NCI-H1105 (cell line): ENCODE measurements at places on chromosomes 7 and 10.
A peak's percentile ranks its signal among the peaks of the same experiment; 100 is the strongest.

GRCh38 chr7:88480896-88481295, 174.2 kb upstream of the STEAP4 start:
- DNase-seq, result peak; percentile 13

GRCh38 chr10:131549116-131549515, 237.6 kb upstream of the TCERG1L start:
- DNase-seq, result no peak

GRCh38 chr10:1577373-1577770, 160.0 kb downstream of the ADARB2 start:
- DNase-seq, result no peak

- no peak for DNase-seq
Observed at GRCh38 chr10:31343009-31343408, 24.0 kb downstream of the ZEB1 start.
